GM12865 (cell line): ENCODE measurements at places on chromosomes 7 and 10.

- DNase-seq: no peak
These were observed 39.6 kb upstream of the LMTK2 start for GRCh38 chr7:98066934-98067507.

DNA sequence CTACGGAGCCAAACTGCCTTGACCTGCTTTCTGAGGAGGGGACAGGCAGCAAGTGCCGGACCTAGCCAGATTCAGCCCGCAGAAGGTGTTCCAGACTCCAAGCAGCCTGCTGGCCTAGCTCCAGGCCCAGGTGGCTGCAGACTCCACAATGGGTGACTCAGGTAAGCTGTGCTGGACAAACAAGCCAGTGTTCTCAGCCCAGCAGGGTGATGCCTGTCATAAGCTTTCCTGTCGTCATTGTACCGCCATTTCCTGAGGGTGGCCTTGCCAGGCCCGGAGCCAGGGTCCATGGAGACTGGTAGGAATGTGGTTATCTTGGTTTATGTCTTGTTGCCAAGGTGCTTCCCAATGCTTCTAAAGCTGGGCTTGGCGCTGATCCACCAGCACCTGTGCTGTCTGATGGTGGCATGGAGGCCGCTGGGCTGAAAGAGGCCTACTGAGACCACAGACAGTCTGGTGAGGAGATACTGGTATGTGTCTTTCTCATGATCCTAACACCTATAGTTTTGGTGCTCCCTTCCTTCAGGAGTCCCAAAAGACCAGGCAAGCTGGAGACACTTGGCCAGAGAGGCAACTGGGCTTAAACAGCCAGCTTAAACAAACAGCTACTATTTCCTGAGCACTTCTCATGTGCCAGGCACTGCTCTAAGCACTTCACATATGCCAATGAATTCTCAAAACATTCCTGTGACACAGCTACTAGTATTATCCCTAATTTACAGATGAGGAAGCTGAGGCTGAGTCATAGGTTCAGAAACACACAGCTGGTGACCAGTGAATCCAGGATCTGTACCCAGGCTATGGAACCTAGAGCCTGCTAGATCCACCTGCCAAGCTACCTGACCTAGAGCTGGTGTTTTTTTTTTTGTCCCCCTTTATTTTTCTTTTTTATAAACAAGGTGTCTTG, 42.0 kb downstream of the ZC3HC1 start:
- no peak for DNase-seq

GRCh38 chr10:57420881-57421280, 846.8 kb downstream of the IPMK start:
- peak; percentile 3 for DNase-seq

DNA sequence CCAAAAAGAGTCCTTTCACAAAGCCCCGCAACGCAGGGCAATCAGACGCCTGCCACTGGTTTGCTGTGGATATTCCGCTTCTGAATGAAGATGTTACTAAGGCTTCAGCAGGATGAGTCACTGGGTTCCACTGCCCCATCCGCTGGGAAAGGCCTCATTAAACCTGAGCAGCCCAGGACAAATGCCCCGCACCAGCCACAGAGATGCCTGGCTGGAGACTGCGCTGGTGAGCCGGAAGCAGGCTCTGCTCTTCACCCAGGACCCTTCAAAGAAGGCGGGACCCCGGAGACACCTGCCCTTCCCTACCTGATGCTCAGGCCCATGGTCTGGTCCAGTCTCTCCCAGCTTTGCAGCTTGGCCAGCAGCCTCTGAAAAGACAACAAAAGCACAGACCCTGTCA, 19.8 kb downstream of the MAD1L1 start:
- no peak for DNase-seq

DNA sequence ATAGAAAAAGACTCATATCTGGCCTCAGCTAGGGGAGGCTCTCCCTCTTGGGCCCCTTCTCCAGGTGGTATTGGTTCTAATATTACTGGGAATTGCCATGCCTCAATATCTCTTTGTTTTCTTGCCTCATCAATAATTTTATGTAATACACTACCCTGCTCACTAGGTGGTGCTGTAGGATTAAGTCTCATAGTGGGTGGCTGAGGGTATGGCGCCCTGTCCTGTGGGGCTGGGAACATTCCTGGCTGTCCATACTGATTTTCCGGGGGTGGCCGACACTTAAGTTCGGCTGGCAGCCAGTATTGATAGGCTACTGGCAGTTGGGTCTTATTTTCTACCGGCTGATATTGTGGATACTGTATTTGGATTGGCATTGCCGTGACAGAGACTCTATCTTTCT, 9.0 kb upstream of the TAS2R3 start:
- DNase-seq: peak; percentile 32

GRCh38 chr7:138125119-138125518, 48.9 kb downstream of the AKR1D1 start:
- DNase-seq: no peak

DNA sequence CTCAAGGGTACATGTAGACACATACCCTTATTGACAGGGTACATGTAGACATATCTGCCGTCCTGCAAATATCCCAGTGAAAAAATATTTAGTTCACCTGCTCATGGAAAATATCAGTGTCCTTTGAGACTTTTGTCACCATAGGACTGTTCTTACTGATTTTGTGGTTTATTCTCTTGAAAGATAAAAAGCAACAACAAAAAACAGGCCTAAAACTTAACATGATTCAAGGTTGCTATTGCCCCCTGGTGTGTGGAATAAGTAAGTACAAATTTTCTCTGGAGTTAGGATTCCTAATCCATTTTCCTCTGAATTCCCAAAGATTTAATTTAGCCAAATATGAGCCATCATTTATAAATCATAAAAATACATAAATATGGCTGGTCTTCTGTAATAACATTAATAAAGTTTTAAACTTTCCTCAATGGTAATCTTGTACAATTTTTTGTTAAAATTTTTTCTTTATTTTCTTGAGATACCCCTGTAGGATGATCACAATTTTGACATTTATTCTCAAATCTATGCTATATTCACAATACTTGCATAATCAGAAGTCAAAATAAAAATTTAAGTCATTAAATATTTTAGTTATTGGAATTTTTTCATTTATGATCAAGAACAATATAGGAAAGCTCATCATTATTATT, 741.4 kb upstream of the POT1 start:
- peak; percentile 20 for DNase-seq

DNA sequence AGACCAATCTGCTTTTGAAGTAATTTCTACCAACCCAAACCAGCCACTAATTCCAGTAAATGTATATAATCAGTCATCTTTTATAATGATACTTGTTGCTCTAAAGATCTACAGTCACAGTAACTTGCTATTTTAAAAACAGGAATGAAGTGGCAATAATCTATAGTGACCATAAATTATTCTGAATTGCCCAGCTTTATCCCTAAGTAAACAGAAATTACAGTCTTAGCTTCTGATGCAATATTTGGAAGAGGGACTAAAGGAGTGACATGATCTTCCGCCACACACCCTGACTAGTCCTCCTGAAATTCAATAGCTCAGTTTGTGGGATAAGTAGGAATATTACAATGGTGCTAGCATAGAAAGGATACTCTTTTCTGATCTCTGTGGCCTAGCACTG, 96.1 kb downstream of the ATE1 start:
- no peak for DNase-seq

DNA sequence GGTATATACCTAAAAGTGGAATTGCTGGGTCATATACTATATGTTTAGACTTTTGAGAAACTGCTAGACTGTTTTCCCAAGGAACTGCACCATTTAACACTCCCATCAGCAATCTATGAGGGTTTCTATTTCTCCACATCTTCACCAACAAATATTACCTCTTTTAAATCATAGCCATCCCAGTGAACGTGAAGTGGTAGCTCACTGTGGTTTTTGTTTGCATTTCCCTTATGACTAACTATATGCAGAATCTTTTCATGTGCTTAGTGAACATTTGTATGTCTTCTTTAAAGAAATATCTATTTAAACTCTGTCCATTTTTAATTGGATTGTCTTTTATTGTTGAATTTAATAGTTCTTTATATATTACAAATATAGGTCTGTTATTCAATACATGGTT, 115.8 kb upstream of the SEC61G start:
- no peak for DNase-seq

DNA sequence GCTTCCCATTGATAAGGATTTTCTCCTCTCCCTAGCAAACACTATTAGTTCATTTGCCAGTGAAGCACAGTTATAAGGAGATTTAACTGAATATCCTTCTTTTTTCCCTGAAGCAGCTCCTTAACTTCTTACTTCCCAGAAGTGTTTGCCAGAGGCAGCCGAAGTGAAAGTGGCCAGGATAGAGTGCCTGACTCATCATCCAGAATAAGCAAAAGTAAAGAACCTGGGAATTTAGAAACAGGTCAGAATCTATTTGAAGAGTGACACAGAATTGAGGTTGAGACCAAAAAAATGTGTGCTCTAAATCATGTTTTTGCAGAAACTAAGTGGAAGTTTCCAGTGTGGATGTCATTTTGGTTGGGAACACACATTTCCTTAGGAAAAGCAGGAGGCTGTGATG, 249.6 kb upstream of the VWC2 start:
- DNase-seq: no peak

DNA sequence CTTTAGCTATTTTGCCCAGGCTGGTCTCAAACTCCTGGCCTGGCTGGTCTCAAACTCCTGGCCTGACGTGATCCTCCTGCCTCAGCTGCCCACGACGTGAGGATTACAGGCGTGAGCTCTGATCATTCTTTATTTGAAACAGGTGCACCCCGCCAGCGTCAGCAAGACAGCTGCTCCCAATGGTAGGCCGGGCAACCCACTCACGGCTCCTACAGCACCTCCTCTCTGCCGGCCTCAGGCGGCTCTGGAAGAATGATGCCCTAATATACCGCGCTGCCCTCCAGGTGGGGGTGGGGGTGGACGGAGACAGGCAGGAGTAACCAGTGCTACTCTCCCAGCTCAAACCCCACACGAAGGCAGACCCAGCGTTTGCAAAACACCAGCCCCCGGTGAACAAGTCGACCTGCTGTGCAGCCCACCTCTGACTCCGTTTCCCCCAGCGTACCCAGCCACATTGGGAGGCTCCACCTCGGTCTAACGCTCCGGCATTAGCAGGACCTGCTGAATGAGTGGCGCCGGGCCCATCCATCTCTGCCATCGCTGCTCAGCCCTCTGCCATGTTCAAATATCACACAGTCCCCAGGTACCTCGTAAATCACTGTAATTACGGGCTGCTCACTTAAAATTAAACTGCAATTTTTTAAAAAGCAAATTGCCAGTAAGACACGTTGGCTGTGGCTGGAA, 148.6 kb downstream of the ELFN1 start:
- no peak for DNase-seq

- DNase-seq: no peak
These were observed 120.1 kb upstream of the GNAI1 start for GRCh38 chr7:80014511-80014910.

- DNase-seq: no peak
These were observed 113.8 kb downstream of the COL28A1 start for GRCh38 chr7:7421826-7422225.
